ENCODE measurements at places on chromosomes 7 and 10. TPM values are rescaled to one million over a fixed set of nuclear protein-coding genes. Genes with fewer than 3 reads are reported as not detected.

The ARF5 gene
- 299 TPM for total RNA-seq

The SPRN gene
- total RNA-seq: not detected

The FAM25C gene
- not detected for total RNA-seq

The THSD7A gene
- 4.0 TPM for total RNA-seq

The MPP7 gene
- total RNA-seq: 0.55 TPM

The LIPF gene
- not detected for total RNA-seq

The PRKAG2 gene
- 37.3 TPM for total RNA-seq

The ZPBP gene
- total RNA-seq: not detected

The AOAH gene
- not detected for total RNA-seq

The ERVW-1 gene
- not detected for total RNA-seq

Measured in PC-9 (cell line).